ENCODE measurements at places on chromosomes 3 and 15.

- no peak for DNase-seq
Observed at GRCh38 chr3:100740207-100740606, 30.9 kb downstream of the TFG start.

DNA sequence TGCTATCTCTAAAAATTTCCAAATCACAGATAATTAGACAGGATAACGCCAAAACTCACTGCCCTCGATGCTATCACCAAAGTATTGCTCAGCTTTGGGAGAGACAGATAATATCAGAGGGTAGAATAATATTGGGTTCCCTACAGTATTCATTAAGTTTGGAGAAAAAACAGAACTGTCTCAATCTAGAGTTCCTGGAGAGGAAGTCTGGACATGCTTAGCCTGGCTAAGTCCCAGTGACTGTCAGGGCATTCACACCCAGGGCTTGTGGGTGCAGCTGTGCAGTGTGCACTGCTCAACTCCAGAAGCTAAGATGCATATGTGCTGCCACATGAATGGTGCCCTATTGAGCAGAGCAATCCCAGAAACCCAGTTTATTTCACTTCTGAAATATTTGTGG is 459.6 kb upstream of the DPH6 start:
- DNase-seq: no peak

- DNase-seq: no peak
Observed at GRCh38 chr15:90599116-90599515, 69.4 kb downstream of the CRTC3 start.

DNA sequence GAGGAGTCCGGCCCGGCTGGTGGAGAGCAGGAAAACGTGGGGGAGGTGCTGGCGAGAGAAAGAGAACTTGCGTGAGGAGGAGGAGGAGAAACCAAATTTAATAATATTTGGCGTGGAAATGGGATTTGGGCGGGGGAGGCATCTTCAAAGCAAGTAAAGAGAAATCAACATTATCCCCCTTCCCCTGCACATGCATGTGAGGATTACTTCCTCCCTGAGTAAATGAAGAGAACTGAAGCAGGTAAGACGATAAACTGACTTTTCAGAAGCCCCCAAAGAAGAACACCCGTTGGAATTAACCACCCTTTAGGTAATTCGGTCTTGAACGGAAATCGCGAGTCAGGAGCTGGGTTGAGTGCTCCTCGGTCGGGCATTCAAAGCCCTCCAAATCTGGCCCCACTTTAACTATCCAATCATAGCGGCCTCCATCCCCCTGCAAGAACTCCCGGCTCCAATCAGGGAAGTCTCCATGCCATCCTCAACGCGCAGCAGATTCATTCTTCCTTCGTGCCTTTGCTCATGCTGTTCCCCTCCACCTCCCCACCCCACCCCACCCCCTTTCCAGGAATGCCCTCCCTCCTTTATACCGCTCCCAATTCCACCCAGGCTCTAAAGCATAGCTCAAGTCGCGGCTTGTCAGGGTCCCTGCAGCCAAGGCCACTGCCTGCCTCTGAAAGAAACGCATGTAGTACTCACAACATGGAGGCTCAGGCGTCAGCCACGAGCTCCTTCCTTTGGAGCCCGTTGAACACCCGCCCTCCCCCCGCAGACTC is 545 bp upstream of the RFX7 start:
- peak; percentile 80 for DNase-seq

GRCh38 chr15:83163032-83163431 is 44.6 kb downstream of the HDGFL3 start:
- no peak for DNase-seq

DNA sequence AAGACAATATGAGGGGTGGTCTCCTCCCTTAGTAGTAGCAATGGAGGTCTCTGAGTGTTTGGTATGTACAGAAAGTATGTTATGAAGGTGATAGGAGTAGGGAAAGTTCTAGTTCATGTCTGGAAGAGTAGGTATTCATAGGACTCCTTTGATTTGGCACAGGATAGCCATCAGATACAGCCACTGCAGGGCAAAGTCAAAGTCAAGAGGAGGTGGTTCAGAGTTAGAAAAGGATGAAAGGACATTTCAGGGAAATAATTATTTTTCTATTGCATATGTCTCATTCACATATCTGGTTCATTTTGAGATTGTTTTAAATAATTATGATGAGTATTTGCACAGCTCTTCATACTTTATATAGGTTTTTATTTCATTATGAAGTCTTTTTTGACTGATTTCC is 381.1 kb downstream of the MFSD1 start:
- no peak for DNase-seq

GRCh38 chr3:117084277-117084676 is 374.7 kb downstream of the TUSC7 start:
- no peak for DNase-seq

DNA sequence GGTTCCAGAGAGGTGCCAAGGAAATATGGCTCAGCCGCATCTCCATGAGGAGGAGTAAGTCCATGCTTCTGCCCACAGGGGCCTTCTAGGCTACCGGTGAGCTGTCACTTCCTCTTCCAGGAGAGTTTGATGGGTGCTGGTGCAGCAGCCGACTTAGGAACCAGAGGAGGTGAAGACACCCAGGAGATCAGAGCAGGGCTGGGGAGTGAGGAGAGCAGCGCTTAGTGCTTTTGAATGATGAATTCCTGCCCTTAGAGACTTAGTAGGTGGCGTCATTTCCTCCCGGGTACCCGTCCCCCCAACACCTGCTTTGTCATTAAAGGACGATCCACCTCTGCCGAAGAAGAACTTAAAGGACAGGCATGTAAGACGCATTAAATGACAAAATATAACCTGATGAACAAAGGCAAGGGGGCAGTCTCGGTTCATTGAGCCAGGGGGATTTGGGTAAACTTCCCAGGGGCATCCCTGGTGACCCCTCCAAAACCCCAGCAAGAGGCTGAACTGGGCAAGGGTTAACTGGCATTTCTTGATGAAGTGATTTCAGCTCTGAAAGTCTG is 67.6 kb downstream of the HES1 start:
- peak; percentile 63 for DNase-seq

DNA sequence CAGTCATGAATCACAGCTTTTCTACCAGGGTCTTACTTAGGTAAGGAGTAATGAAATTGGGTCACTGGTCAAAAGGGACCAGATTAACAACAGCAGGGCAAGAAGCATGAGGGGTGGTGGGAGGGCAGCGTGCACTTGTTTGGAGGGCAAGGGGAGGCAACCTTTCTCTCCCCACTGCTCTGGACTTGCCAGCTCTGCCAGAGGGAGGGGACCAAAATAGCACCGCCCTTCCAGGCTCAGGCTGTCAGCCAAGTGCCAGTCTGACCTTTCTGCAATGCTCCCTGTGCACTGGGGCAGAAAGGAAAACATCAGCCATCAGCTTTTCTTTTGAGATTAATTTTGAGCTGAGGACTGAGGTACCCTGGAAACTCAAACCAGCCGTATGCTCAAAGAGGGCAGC is 4.5 kb upstream of the ULK3 start:
- DNase-seq: no peak

- no peak for DNase-seq
Observed at GRCh38 chr15:99279290-99279689, 28.0 kb downstream of the LRRC28 start.

DNA sequence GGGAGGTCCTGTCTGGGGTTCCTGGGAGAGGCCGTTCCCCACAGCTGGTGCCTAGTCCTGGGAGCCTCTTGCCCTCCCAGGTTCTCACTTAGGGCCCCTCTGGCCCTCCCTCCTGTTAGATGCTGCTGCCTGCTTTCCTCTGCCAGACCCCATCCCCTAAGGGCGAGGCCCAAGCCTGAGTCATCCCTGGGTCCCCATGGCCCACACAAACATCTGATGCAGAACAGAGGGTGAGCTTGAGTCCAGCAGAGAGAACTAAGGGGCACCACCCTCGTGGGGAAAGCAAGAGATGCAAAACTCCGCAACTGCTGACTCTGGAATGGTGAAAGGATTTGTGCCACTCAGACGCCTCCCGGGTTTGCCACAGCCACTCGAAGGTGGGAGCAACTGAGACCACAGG is 58.8 kb upstream of the TRPM1 start:
- no peak for DNase-seq

- DNase-seq: no peak
Observed at GRCh38 chr3:171286580-171287249, 173.5 kb downstream of the TNIK start.

Measured in NCI-H1436 treated with DMSO at 0.1 percent for 48 hours (cell line).